Fibroblast of skin of back (primary cell): ENCODE measurements at places on chromosomes 4 and X.

DNA sequence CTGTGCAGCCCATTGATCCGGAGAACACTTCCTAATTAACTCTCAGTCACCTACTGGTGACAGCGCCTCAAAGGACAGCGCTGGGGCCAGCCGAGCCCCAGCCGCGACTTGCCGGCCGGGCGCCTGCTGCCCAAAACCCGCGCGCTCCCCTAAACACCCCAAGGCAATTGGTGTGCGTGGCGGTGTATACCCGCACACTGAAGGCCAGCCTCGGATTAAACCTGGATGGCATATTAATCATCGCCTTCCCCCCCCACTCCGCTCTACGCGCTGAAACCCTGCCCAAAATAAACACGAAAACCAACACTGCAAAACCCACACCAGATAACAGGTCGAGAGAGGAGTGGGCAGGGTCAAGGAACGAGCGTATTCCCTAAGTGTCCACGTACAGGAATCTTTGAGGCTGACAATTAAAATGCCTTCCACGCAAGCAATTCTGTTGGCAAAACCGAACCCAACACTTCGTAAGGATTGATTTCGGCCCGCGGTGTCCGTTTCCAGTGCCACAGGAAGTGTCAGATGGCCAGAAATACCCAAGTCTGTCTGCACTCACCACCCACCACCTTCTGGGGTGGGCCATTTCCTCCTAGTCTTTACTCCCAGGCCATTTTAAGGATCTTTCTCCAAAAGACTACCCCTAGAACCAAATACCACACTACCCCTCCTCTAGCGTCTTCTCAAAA lies 2.7 kb downstream of the BCOR start:
- no peak for DNase-seq

- no peak for DNase-seq
Observed at GRCh38 chr4:48904101-48904500, 2.5 kb downstream of the OCIAD2 start.

- peak; percentile 0 for DNase-seq
Observed at GRCh38 chrX:78555401-78555980, 103.6 kb downstream of the RTL3 start.

DNA sequence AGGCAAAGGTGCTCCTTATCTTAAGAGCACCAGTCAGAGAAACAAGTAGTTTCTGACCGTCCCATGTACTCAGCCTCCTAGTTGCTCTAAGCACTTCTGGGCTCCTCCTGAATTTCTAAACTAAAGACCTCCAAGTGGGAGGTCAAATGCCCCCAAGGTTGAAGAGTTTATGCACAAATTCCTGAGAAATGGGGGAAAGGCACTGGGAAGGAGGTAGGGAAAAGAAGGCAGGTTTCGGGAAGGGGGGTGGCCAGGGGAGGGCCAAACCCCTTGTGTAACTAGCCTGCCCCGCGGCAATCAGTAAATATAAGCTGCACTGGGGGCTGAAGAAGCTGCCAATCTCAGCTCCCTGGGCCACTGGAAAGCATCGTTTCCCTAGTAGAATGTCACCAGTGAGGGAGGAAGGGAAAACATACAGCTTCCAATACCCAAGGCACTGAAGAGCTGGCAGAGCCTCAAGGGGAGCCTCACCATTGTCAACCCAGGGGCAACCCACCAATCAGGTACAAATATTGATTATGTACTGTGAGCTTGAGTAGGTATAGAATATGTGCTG lies 3.4 kb downstream of the FOXO4 start:
- no peak for DNase-seq

DNA sequence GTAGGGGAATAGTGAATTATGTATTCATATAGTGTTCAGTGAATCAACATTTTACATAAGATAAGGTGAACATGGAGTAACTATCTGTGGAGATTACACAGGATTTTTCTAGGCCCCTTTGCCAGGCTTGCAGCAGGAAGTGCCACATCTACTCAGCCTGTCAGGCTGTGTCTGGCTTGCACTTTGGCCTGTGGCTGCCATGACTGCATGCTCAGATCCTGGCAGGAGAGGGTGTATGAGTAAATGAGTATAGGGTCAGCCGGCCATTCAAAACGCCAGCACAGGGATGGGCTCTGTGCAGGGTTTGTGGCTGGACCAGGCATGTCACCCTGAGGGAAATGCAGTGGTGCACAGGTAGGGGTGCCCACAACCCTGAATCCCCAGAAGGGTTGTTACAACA lies 51.9 kb downstream of the UBQLN2 start:
- no peak for DNase-seq

DNA sequence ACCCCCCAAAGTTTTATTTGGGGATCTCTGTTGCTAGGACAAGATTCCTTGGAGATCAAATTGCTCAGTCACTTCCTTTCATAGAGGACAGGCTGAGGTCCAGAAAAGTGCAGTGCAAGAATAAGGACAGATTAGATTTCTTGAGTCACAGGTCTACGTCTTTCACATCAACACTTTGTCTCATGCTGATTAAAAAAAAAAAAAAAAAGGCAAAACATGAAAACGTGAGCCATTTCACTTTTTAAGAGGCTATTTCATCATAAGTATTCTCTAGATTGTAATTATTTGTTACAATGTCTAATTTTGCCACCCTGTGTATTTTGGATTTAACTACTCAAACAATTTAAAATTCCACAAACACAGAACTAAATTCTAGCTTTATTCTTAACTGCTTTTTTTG lies 647.0 kb downstream of the TRAM1L1 start:
- DNase-seq = peak; percentile 13

DNA sequence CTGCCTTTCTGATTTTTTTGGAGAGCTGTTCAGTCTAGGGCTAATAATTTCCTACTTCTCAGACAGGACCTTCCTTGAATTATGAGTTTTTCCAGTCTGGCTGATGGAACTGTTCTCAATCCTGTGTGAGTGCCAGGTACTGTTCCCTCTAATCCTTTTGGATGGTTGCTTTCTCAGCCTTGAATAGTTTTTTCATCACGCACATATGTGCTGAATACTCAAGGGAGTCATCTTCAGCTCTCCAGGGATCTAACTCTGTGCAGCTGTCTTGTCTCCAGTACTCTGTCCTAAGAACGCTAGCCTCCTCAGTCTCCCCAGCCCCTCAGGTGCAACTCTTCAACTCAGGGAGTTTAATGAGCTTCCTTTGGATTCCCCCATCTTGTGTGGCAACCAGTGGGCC lies 93.2 kb downstream of the GASK1B start:
- DNase-seq = no peak

- DNase-seq = peak; percentile 63
Observed at GRCh38 chrX:133792198-133792953, 193.0 kb downstream of the GPC3 start.

GRCh38 chr4:138832563-138832962 lies 183.0 kb upstream of the NOCT start:
- no peak for DNase-seq

GRCh38 chrX:119107206-119107605 lies 20.4 kb downstream of the KIAA1210 start:
- DNase-seq = no peak

- no peak for DNase-seq
Observed at GRCh38 chr4:63921561-63921960, 487.7 kb downstream of the TECRL start.

- DNase-seq = no peak
Observed at GRCh38 chr4:132955146-132955545, 193.9 kb upstream of the PCDH10 start.

GRCh38 chrX:47264483-47265173 lies 31.8 kb downstream of the USP11 start:
- peak; percentile 7 for DNase-seq

DNA sequence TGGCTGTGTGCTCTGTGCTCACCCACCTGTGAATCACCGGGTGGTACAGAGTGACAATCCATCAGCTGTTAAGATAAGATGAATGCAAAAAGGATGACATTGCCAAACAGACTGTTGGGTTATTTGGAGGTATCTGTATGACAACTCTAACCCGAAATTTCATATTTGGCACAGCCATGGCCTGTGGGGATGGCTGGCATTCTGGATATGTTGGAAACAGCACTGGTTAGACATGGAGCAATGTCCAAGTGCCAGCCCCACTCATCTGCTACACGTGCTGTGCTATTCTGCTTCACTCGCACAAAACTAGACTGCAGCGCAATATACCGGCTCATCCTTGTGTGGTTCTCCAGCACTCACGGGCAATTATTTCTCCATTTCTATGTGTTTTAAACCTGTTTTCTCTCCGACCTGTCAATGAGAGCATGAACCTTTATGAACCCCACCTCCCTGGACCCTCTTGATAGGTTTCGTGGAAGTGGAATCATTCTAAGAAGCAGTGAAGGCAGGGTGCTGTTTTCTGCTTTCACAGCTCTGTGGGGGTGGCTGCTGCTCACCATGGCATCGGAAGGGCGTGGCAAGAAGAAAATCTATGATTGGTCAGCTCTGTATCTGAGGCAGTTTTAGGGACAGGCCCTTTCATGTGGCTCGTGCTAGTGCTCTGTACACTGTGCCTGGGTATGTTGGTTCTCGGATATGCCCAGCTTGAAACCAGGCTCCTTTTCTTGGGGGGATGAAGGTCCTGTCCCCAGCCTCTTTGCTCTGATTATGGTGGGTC lies 94.9 kb downstream of the ENPP6 start:
- DNase-seq = no peak

- no peak for DNase-seq
Observed at GRCh38 chrX:110004215-110004614, 1.3 kb downstream of the TMEM164 start.

GRCh38 chr4:141513866-141514265 lies 122.5 kb upstream of the IL15 start:
- peak; percentile 41 for DNase-seq

DNA sequence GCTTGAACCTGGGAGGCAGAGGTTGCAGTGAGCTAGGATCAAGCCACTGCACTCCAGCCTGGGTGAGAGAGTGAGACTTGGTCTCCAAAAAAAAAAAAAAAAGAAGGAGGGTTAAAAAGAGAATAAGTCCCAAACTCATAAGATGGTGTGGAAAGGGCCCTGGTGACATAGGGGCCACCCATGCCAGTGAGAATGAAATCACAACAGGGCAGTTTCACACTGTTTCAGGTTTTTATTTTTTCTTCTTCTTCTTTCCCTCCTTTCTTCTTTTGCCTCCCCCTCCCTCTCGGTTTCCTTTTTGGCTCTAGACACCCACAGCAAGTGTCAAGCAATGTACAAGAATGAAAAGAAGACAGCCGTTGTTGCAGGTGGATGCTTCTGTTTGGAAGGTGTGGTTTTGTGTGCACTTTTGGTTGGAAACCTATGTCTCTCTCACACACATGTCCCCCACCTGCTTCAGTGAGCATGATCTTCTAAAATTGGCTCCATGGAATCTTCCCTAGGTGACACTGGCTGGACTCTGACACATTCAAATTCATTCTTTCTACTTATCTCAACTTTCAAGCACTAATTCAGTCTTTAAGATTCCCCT lies 14.4 kb upstream of the TLR8 start:
- no peak for DNase-seq

GRCh38 chr4:53779025-53779424 lies 187.7 kb upstream of the LNX1 start:
- peak; percentile 19 for DNase-seq

DNA sequence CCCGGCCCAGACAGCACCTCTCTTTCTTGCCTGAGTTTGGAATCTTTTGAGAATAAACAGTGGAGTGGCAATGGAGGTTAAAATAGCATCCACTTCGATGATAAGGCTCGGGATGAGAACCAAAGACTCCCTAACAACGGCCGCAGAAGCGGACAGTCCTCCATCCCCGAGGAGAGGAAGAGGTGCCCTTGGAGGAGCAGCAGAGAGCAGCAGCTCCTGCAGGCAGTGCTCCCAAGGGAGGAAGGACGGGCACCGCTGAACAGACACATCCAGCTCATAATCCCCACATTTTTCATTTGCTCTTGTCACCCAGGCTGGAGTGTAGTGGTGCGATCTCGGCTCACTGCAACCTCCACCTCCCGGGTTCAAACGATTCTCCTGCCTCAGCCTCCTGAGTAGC lies 61.3 kb downstream of the DCTD start:
- no peak for DNase-seq

DNA sequence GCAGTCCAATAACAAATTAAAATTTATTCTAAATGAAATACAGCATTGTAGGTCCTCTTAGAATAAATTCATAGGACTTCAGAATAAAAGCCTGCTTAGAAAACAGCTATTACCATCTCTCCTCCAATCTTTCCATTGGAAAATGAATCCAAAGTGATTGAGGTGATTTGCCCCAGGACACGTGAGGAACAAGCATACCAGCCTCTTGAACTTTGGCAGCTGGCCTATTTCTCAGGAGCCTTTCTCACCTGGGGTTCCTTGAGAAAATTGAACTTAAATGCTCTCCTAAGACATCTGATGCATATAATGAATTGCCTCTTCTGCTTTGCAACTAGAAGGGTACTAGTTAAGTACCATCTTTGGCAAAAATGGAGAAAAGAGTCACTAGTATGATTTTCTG lies 13.5 kb downstream of the ARHGAP24 start:
- no peak for DNase-seq

GRCh38 chr4:66604192-66604591 lies 933.9 kb upstream of the EPHA5 start:
- DNase-seq = no peak

DNA sequence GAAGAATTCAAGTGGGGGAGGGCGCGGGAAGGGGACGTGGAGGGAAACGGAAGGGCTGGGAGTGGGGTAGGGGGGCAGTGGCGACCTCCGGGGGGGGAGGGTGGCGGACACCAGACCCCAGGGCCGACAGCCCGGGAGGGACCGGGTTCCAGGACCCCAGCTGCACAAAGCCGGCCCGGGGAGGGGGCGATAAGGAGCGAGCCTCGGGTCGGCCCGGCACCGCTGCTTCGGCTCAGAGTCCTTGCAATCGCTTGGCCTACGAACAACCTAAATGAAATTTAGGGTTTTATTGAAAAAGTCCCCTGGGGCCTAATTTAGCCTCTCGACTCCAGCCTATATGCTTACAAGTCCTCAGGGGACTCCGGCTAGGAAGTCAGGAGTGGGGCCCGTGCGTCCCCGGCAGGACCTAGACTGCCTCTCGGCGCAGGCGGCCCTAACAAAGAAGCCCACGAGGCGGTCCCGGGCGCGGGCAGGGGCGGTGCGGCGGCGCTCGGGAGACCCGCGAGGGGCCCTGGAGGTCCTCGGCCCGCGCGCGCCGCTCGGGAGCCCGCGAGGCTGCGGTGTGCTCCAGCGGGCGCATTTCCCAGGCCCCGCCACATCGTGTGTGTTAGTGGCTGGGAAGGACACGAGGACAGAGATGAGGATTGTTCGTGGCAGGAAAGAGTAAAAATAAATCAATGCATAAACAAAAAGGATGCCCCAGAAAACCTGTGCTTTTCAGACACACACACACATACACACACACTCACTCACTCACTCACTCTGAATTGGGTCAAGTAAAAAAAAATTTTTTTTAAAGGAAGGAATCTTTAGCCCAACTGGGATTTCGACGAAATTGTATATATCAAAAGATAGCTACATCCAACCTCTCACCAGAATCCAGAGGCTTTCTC lies 70.0 kb downstream of the MGST2 start:
- peak; percentile 11 for DNase-seq
